ENCODE measurements at places on chromosomes 16 and 17.

DNA sequence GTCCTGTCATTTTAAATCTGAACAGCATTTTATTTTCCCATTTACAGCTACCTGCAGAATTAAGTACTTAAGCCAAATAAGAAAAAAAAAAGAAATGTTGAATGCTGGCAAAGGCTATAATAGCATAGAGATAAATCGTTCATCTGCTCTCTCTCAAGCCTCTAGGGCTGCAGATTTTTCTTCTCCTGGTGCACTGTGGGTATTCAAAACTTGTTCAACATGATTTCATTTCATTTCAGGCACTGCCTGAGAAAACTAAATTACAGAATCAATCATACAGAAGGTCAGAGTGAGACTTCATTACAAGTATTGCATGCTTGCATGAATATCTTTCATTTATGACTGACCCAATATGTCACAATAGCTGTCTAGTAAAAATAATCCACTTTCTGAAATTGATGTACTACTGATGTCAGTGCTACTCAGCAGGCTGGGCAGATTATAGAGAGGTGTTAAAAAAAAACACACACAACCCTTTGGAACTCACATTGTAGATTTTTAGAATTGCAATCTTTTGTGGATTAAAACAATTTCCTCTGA is 86.2 kb downstream of the TOX3 start:
- DNase-seq: no peak

DNA sequence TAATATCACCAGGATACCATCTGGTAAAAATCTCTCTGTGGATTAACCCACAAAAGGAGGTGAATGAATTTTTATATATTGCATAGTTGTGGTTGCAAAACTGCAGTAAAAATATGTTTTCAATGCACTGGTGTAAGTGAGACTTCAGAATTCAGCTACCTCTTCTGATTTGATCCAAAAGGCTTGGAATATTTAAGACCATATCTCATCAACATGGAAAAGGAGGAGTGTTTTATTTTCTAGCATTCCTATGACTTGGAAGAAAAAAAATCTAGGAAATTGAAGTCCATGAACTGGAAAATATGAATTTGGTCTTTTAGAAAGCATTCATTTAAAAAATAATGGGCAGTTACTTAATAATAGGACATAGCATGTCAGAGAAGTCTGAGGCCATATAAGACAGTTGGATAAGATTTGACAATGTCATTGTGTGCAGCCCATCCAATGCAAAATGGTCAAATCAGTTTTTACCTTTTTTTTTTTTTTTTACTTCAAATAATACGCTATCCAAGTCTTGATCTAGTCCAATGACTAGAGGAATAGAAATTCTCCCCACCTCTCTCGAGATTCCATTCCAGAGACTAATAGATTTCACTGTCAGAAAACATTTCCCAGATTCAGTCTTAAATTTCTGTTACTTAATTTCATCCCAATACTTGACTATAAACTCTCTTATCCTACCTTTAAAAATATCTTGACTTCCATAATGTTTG is 364.9 kb upstream of the PMFBP1 start:
- DNase-seq: no peak

- DNase-seq: no peak
These were observed 90.9 kb upstream of the PLCG2 start for GRCh38 chr16:81688182-81688581.

GRCh38 chr17:17676752-17677151 is 4.5 kb upstream of the RAI1 start:
- DNase-seq: no peak

DNA sequence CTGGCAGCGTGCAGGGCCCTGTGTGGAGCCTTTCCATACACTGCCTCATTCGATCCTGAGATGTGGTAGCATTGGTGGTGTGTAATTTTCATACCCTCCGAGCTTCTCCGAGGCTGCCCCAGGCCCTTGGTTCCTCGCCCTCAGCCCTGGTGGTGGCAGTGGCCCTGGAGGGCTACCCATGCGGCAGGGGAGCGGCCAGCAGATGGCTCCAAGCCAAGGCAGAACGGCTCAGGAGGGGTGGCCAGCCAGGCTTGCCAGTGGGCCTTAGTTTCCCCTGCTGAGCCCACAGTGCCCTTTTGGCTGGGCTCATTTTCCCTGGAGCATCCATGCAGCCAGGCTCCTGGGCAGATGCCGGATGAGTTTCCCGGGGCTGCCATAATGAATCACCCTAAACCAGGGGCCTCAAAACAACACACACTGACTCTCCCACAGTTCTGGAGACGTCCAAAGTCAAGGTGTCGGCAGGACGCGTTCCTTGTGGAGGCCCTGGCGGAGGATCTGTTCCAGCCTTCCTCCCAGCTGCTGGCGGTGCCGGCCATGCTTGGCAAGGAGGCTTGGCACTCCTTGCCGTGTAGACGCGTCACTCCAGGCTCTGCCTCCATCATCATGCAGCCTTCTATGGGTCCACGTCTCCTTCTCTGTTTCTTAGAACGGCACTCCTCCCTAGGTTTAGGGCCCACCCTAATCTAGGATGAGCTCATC is 158.8 kb upstream of the GSE1 start:
- DNase-seq: no peak

DNA sequence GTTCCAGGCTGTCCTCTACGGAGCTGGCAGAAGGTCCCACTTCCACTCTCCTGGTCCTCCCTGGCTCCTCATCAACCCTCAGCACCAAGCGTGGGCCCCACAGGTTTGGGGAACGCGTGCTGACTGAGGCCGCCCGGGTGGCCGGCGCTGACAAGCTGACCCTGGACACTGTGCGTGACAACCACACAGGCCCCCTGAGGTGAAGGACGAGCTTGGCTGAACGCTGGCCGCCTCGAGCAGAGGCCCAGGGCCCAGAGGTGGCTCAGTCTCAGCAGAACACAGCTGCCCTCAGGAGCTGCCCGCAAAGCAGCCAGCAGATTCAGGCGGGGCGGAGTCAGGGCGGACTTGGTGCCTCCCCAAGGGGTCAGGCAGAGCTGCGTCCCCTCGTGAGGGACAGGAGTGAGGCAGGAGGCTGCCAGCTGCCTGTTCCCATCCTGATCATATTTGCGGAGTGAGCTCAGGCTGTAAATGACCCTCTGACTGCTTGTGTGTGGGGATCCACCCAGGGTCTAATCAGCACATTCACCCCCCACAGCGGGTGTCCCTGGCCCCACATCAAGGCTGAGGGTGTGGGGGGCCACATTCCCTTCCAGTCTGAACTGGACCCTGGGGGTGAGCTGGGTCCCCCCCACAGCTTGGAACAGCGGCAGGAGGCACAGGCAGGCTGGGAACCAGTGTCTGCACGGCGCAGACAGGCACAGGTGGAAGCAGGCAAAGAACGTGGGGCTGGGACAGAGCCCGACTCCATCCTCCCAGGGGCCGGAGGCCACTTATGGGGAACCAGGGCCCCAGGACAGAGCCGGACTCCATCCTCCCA is 105.1 kb upstream of the METRNL start:
- DNase-seq: no peak

DNA sequence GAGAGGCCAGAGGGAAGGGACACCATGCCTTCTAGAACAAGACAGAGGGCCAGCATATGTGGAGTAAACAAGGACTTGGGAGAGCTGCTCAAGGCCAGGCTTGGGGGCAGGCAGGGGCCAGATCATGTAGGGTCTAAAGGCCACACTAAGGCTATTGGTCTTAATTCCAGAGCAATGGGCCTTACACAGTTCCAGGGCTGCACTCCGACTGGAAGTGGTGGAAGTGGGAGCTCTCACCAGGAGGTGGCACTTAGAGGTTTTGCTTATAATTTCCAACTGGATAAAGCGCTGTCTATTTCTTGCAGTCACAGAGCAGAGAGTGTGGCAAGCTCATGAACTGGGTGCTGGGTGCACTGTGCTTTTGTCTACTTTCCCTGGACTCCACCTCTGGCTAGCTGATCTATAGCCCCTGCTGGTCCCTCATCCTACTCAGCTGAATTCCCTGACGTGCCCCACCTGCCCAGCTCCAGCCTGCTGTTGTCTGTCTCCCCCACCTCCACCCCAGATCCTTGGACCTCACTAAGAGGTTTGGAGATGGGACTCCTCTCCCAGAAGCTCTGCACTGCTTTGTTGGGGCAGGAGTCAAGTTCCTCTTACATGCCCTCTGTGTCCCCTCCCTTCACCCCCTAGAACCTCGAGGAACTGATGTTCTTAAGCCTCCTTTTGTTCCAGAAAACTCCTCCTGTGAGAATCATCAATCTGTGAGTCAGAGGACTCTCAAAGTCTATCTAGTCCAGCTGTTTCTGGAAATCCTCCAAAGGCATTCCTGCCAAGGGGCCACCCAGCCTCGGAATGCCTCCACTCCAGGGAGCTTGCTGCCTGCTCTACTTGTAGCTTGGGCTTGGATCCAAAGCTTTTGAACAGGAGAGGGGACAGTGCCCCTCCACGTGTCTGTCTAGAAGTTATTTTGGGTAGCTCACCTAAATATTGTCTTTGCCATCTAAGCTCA is 48.1 kb upstream of the KSR1 start:
- DNase-seq: no peak

GRCh38 chr16:48479329-48479728 is 94.1 kb upstream of the SIAH1 start:
- no peak for DNase-seq

DNA sequence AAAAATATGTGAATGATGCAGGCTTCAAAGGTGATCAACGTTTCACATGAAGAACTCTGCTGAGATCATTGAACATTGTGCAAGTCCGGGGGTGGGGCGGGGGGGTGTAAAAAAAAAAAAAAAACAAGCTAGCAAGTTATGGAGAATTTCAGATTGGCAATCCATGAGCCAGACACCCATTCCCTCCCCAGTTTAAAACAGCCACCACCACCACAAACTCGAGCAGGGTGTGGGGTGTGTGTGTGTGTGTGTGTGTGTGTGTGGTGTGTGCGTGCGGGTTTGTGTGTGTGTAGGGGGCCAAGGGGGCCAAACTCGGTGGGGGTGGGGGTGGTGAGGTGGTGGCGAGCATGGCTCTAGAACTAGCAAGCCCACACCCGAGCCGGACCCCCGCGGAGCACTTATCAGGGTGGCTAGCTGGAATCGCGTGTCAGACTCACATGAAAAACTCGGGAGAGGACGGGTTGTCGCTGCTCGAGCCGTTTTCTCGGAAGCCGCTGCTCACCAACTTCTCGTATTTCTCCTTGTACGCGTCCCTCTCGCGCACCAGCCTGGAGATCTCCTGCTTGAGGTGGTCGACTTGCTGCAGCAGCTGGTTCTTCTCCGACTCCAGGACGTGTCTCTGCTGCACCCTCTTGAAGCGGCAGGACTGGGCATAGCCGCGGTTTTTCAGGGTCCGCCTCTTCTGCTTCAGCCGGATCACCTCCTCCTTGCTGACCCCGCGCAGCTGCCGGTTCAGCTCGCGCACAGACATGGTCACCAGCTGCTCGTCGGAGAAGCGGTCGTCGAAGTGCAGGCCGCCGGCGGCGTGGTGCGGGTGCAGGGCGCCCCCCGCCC is 2.0 kb downstream of the MAF start:
- peak; percentile 11 for DNase-seq

- no peak for DNase-seq
These were observed 2.4 kb upstream of the CCL3L1 start for GRCh38 chr17:36198831-36199465.

DNA sequence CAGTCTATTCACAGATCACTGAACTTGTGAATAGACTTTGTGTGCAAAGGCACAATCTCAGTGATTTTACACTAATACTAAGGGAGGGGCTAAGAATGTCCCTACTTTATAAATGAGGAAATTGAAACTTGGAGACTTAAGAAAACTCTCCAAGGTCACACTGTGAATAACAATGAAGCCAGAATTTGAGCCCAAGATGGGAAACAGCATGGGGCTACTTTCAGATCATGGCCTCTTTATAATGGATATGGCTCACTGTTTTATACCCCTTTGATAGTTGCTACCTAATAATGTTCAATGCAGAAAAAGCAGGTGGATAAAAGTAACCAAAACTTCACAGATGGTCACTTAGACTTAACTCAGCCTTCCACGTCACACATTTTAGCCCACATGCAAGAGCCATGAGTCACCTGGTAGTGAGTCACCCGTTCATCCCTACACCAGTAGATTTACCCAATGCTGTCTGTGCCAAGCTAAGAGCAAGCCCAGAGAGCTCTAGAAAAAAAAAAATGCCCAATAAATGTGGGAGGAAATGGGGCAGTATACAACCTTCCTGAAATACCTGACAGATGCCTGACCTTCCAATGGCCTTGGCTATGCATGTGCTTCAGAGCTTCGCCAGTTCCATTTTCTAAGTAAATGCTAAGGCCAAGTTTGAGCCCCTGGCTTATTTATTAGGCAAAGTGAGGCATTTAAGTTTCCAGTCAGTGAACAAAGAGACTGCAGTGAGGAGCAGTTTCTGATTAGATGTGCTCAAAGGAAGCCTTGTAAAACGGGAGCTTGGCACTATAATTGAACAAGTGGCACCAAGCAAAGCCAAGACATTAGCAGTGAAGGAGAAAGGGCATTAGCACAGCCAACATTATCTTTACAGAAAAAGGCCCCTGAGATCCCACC is 219.7 kb downstream of the TMEM114 start:
- DNase-seq: no peak

- no peak for DNase-seq
These were observed 62.3 kb downstream of the MARCHF10 start for GRCh38 chr17:62745806-62746205.

- DNase-seq: no peak
These were observed 42.9 kb downstream of the GAS7 start for GRCh38 chr17:10155371-10156076.

DNA sequence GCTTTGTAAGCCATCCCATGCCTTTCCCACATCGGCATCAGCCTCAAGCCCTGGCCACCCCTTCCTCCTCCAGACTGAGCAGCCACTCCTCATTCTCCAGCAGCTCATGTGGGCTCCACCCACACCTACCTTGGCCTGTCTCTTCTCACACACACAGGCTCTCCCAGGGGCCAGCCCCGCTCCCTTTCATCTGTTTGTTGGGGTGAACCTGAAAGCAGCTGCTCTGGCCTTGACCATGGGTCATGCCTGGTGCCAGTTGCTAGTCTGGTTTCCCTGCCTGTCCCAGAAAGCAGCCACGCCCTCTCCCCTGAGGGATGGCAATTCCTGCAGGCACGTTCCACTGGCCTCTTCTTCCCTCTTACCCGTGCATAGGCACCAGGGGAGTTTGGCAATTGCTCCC is 11.4 kb upstream of the TMEM238L start:
- no peak for DNase-seq

- DNase-seq: no peak
These were observed 5.0 kb downstream of the PROCA1 start for GRCh38 chr17:28706471-28707338.

GRCh38 chr17:70767102-70767701 is 597.9 kb downstream of the KCNJ2 start:
- no peak for DNase-seq

Data from activated T-cell treated with anti-CD3 and anti-CD28 coated beads for 4 hours (primary cell).